ENCODE measurements at places on chromosomes 1 and 21. TPM values are rescaled to one million over a fixed set of nuclear protein-coding genes. Genes with fewer than 3 reads are reported as not detected.

ACTL8 gene
- total RNA-seq = 0.07 TPM

SPATC1L gene
- total RNA-seq = 4.4 TPM

RWDD3 gene
- total RNA-seq = 12.6 TPM

OPTC gene
- not detected for total RNA-seq

TSACC gene
- not detected for total RNA-seq

OR6K3 gene
- not detected for total RNA-seq

CDK11B gene
- 8.6 TPM for total RNA-seq

PLA2G5 gene
- total RNA-seq = 0.52 TPM

KCNE2 gene
- total RNA-seq = not detected

FASLG gene
- not detected for total RNA-seq

F5 gene
- under 0.01 TPM for total RNA-seq

CAMK1G gene
- total RNA-seq = 0.23 TPM

CALML6 gene
- total RNA-seq = 0.46 TPM

TMCC2 gene
- 3.3 TPM for total RNA-seq

PTPRU gene
- 32.7 TPM for total RNA-seq

KIF17 gene
- 0.39 TPM for total RNA-seq

RCSD1 gene
- 0.13 TPM for total RNA-seq

MPZ gene
- 2.2 TPM for total RNA-seq

ABCG1 gene
- total RNA-seq = 3.3 TPM

THEM5 gene
- not detected for total RNA-seq

GJA9 gene
- total RNA-seq = 0.07 TPM

CELA3B gene
- total RNA-seq = not detected

NID1 gene
- 175 TPM for total RNA-seq

TSPAN1 gene
- total RNA-seq = 0.73 TPM

NR5A2 gene
- under 0.01 TPM for total RNA-seq
